ENCODE measurements at places on chromosomes 3 and 15.

- no peak for DNase-seq
These were observed 105.5 kb downstream of the MME start for GRCh38 chr3:155185631-155186071.

DNA sequence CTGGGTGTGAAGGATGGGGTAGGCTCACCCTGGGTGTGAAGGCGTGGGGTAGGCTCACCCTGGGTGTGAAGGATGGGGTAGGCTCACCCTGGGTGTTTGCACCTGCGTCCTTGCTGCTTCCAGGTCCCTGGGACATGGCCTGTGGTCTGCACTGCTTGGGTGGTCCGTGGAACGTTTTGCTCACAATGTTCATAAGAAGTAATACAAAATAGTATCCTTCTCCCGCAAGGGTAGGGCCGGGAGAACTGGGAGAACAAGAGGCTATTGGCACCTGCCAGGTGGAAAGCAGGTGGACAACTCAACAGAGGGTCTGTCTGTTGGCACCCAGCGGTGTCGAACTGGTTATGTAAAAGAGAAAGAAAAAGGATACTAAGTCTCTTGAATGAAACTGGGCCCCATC, 17.0 kb upstream of the PCSK6 start:
- no peak for DNase-seq

GRCh38 chr3:71244826-71245488, 338.6 kb downstream of the FOXP1 start:
- DNase-seq, result no peak

- DNase-seq, result no peak
These were observed 2.2 kb upstream of the PRKCD start for GRCh38 chr3:53158765-53159155.

DNA sequence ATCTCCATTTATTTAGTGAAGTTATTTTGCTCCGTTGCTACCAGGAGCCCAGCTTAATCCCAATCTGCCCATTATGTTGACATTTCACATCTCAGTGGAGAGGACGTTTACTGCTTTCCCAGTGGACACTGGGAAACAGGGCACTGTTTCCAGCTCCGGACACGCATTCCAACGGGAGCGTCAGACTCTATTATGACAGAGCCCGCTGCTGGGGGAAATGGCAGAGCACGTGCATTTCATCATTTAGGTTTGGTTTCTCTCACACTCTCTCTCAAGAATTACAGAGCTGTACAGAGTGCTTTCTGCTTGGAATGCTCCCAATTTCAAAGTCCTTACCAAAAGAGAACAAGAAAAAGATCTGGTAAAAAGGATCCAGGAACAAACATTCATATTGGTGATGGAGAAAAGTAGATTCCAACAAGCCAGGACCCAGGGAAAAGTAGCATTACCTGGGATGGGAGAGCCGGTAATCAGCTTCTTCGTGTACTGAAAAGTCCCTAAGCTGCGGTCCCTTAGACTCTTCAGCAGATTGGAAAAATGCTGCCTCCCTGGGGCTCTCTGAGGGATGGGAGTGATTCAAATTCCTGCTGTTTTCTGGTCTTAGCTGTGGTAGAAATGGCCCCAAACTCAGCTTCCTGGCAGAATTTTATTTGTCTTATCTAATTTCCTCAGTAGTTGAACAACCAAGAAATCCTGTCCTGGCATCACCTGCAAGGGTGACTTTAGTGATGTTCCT, 136.0 kb upstream of the THBS1 start:
- no peak for DNase-seq

DNA sequence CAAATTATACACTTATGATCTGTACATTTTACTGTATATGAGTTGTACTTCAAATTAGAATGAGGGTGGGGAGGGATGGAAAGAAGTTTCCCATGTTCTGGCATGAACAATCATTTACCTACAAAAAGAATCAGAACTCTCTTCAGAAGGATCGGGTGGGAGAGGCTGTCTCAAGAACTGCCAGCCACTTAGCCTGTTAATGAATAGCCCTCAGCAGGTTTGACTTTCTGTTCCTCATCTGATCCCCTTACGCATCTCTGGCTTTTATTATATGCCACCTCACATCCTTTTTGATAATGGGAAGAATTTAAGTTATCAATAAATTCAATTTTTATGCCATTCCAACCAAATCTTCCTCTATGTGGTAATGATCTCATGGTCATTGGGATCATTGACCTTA, 168.3 kb upstream of the TGFBR2 start:
- DNase-seq, result no peak

DNA sequence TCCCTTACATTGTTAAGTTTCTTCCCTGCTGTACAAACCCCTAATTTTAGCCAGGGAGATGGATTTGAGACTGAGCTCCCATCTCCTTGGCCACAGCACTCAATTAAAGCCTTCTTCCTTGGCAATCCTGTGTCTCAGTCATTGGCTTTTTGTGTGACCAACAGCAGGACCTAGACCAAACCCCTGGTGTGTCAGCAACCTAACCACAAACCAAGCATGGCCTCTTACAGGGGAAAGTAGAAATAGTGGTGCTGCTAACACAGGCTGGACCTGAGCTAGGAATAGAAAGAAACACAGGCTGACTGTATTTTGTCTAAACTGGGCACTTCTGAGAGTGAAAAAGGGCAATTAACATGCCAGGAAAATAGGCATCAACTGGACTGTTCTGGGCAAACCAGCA, 37.9 kb downstream of the PPCDC start:
- DNase-seq, result no peak

DNA sequence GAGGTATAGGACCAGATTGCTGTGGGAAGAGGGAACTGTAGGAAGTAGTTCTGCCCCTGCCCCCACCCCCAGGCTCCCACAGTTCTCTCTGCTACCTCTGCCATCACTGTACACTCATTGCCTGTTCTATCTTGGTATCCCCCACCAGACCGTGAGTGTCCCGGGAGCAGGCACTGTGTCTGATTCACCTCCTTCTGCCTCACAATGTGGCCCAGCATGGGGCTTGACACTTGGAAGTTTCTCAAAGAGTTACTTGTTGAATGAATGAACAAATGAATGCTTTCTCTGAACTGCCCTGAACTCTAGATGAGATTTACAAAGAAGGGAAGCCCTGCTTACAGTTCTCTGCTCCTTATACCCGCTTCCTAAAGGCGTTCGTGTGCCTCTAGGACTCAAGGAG, 27.1 kb upstream of the PIK3CB start:
- no peak for DNase-seq

- DNase-seq, result no peak
These were observed 479.3 kb downstream of the EPHA3 start for GRCh38 chr3:89586676-89587075.

- no peak for DNase-seq
These were observed 597 bp downstream of the P2RY12 start for GRCh38 chr3:151383956-151384355.

DNA sequence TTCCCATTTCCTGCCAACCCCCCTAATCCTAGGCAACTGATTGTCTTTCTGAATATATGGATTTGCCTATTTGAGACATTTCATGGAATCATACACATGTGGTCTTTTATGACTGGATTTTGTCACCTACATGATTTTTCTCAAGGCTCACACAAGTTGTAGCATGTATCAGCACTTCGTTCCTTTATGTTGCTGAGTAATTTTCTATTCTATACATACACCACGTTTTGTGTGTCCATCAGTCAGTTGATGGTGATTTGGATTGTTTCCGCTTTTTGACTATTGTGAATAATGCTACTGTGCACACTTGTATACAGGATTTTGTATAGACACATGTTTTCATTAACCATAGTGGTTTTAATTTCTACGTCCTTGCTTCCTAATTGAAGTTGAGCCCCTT, 203.1 kb downstream of the ITPR1 start:
- DNase-seq, result no peak

- no peak for DNase-seq
These were observed 8.0 kb upstream of the EEFSEC start for GRCh38 chr3:128145279-128145678.

DNA sequence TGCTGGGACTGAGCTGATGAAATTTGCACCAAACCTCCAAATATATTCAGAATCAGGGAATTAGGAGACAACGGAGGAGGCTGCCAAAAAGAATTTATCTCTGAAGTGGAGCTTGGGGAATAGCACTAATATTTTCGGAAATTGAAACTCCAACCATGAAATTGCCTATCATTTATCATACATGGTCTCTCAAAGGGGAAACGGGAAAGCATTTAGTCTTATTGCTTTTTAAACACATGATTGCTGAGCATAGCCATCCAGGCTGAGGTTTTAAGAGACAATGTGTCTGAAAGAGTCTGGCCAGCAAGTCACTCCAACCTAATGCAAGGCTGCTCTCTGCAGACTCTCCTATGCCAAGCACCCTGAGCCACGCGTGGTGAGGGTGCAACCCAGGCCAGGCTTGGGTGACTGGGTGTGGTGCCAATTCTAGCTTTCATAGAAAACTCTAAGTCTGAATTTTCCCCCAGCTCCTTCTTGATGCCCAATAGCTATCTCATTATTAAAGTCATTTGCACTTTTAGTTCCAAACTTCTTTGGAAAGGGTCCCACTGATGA, 200.2 kb downstream of the RPLP1 start:
- no peak for DNase-seq

- no peak for DNase-seq
These were observed 3.1 kb upstream of the CPLX3 start for GRCh38 chr15:74823324-74823723.

DNA sequence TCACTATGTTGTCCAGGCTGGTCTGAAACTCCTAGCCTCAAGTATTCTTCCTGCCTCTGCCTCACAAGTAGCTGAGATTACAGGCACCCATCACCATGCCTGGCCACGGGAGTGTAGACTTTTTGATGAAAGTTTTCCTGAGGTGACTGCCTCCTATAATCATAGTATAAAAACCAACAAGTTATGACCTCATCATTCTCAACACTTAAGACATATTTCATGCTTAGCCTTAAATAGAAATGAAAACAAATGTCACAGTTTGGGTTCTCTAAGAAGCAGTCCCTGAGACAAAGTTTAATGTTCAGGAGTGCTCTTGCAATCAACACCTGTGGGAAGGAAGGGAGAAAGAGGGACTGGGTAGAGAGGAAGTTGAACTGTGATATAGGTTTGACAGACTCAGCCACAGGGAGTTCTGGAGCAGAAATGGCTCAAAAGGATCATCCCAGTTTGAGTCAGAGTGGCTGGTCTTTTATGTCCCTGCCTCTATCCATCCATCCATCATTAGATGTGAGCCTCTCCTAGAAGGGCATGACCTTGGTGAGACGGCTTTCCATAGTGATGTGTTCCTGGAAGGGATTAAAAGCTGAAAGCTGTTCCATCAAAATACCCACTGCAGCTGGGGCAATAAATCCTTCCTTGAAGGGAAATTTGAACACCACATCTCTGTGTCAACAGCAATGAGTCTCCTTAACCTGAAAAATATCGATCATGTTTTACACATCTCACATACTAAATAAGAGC, 16.2 kb upstream of the ABHD5 start:
- DNase-seq, result no peak

Measured in effector CD4-positive, alpha-beta T cell (primary cell).